NCI-H1436 (cell line): ENCODE measurements at places on chromosomes 2 and 18.

GRCh38 chr2:113756355-113757137 is at the start of gene SLC35F5:
Gene SLC35F5 (minus strand): TSS chr2:113756642. CDS start chr2:113756409, 233 bp downstream.
- DNase-seq, result peak; percentile 86

DNA sequence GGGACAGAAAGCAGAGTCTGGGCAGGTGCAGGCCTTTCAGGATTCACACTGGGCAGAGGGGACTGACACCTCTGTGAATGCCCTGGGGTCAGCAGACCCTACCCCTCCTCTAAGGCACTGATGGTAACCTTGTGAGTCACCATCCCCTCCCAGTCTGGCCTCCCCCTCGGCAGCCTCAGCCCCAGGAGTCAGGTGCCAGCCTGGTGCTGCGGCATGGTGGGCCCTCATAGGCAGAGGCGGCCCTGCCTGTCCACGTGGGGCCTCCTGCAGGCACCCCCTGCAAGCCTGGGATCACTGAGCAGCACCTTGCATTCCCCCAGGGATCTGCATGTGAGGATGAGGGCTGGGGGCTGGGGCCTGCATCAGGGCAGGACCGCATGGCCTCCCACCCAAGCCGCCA is 4.8 kb upstream of the GPR17 start:
- DNase-seq, result no peak

GRCh38 chr18:9673296-9674251 is 34.5 kb upstream of the RAB31 start:
- DNase-seq, result no peak

DNA sequence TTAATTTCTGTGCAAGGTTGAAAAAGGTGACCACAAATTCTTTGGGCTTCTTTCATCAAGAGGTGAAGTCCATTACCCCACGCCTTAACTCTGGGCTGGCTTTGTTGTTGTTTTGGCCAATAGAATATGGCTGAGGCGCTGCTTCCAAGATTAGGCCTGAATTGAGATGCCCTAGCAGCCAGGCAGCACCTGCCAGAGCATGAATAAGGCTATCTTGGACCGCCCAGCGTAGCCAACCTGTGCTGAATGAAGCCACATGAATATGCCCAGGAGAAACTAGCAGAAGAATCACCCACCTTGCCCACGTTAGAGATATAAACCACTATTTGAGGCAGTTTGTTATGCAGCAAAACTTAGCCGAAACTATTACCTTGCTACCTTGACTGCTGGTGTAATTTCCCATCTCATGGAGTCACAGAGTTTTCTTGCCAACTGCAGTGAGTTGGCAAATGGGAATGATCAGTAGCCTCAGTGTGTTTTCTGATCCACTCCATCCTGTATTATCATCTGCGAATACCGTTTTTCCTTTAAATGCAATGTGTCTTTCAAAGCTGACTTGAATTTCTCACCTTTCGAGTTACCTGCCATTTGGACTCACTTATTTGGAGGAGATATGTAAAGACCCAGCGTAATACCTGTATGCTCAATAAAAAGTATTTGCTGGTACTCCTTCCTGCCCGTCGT is 679 bp downstream of the TSGA10 start:
- no peak for DNase-seq

DNA sequence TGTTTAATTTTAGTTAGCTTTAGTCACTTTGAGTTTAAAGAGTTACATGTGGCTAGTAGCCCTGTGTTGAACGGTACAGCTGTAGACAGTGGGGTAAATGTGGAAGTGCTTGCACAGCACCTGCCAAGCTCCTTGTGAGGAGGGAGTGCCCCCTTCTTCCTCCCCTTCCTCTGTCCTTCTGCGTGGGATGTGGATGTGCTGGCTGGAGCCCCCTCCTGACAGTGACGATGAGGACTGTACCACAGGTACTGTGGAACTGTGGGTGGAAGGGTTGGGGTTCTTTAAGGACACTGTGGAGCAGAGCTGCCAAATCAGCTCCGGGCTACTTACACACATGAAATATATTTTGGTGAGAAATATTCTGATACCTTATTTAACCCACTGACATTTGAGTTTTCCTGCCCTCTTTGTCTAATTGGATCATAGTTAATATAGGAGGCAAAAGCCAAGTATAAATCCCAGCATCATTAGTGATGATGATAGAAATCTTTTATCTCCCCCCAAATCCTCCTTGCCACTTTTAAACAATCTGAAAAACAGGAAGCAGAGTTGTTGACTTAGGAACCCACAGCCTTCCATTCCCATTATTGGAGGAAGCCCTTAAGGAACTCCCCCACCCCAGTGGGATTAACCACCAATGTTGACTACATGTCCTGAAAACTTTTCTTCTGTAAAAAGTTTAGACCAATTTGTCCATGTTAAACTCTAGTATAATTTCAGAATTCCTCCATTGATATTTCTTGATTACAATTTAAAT is 181.3 kb downstream of the PTPRM start:
- no peak for DNase-seq

DNA sequence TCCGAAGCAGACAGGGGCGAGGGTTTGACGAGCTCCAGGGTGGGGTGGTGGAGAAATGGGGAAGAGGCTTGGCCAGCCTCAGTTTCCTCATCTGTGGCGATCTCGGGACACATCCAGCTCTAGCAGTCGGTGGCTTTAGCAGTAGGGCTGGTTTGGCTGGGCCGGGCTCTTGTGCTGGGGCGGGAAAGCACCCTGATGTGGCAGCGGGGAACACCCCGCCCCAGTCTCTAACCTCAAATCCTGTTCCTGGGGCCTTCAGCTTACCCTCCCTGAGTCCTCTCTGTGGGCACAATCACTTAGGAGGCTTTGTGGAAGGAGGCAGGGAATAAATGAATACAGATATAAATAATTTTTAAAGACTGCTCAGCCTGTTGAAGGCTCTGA is 26.5 kb upstream of the MCFD2 start:
- no peak for DNase-seq

DNA sequence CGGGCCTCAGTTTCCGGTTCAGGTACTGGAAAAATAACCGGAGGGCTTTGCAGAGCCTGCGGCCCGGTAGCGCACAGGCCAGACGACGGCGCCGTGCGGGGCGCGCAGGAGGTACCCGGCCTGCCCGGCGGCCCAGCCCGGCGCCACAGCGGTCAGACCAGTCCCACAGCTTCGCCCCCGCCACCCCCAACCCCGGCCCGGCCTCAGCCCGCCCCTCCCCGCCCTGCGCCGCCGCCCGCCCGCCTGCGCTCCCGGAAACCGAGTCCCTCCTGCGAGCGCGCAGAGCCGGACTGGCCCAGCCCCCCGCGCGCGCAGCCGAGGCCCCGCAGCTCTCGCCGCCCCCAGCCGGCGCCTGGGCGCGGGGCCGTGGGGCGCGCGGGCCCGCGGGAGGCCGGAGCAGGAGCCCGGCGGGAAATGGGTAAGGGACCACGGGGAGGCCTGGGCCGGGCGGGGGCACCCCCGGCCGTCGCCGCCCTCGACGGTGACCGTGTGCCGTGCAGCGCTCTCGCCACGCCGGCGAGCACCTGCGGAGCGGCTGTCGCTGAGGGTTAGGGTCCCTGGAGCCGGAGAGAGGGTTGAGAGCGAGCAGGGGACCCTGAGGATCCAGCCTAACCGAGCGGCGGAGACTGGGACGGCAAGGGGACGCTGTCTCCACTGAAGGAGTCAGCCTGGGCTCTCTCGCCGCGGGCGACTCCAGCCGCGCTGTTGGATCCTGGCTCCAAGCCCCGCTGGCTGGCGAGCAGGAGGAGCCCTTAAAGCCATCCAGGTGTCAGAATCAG is 16.5 kb upstream of the PSD4 start:
- DNase-seq, result no peak

DNA sequence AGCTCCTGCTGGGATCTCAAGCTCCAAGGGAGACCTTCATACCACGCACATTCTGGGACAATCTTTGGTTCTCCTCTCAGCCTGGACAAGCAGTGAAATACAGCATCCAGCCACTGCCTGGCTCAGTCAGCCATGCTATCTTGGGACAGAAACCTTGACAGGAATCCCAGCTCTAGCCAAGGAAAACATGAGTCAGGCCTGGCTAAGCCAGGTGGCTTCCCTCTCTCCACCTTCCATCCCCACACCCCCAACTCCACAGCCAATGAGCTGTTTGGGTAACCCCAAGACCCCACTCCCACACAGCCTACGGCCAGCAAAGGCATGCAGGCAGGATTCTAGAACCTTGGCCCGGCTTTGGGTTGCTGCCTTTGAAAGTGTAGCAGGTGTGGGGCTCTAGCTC is 64.9 kb downstream of the MCFD2 start:
- no peak for DNase-seq

DNA sequence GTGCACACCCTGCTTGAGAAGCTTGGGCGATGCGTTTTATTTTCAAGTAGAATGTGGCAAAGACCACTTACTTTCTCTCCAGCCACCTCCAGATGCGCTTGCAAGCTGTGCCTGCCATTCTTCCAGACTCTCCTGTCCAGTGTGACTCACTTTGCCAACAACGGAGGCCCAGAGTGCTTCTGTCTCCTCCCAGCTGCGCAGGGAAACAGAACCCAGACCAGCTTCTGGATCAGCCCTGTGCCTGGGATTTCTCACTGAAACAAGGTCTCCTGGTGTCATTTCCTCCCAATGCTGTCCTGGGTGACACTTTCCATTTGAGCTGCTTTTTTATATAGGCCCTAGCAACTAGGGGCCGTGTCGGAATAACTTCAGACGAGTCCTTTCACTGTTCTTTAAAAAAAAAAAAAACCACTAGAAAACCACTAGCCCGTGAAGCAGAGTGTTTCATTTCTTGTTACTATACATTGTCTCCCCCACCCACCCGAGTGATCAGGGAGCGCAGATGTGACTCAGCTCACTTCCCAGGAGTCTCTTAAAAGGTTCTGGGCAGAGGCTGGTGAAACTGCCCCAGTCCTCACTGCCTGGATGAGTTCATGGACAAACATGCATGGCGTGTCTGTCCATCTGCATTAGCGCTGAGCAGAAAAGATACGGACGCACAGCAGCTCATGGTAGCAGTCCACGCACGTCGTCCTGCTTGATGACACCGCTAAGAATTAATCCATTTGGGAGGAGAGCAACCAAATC is 25.3 kb upstream of the RPL31 start:
- DNase-seq, result no peak

GRCh38 chr2:118568700-118569099 is 278.7 kb downstream of the EN1 start:
- no peak for DNase-seq

GRCh38 chr2:61178603-61179545 is 16.9 kb downstream of the C2orf74 start:
- no peak for DNase-seq
